ENCODE measurements at places on chromosomes 16 and 17.

GRCh38 chr16:30075503-30076275, at the start of gene PPP4C:
Gene PPP4C (plus strand): TSS chr16:30075994. CDS start chr16:30076378, 384 bp downstream.
- DNase-seq, result peak; percentile 74

GRCh38 chr17:27657620-27658019, 26.6 kb downstream of the LGALS9 start:
- no peak for DNase-seq

- DNase-seq, result no peak
These were observed 105.7 kb upstream of the CREBBP start for GRCh38 chr16:3986235-3986544.

DNA sequence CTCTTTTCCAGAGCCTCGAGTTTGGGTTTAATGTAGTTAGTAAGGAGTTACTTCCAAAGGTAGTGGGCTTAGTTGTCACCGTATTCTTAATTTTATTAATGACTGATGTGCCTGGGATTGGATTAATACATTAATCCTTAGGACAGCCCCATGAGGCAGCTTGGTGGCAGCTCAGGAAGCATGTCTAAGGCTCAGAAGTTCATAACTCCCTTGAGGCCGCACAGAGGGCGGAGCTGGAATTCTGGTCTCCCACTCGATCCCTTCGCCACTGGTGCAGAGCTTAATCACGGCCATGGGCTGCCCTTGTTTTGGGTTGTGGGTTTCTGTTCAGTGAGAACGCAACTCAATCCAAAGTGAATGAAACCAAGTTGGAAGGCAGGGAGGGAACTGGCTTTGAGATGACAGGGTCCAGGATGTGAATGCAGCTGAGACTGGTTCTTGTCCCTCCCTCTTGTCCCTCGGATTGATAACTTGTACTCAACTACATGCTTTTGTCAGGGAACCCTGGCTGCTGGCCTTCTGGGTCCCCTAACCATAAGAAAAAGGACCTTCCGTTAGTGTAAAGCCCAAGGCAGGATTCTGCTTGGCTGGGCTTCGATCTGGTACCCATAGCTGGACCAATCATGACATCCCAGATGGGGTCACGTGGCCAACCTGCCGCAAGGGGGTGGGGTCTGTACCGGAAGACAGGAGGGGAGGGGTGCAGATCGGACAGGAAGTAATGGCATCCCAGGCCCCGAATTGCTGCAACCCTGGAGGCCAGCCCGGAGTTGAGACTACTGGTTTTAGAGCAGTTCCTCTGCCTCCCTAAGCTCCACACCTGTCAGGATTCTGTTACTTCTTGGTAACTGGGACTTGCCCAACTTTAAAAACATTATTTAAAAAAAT, 45.4 kb downstream of the SNX20 start:
- no peak for DNase-seq

GRCh38 chr16:83541231-83541630, 266.5 kb upstream of the HSBP1 start:
- no peak for DNase-seq

- no peak for DNase-seq
These were observed 570.5 kb downstream of the WWOX start for GRCh38 chr16:78669994-78670393.

GRCh38 chr17:8469964-8470363, 34.3 kb downstream of the NDEL1 start:
- DNase-seq, result no peak

- no peak for DNase-seq
These were observed 29.5 kb downstream of the SMYD4 start for GRCh38 chr17:1800240-1800639.

- no peak for DNase-seq
These were observed 412.1 kb downstream of the RBFOX1 start for GRCh38 chr16:7744546-7745264.

GRCh38 chr17:76075364-76076145, 974 bp downstream of the GALR2 start:
- no peak for DNase-seq

DNA sequence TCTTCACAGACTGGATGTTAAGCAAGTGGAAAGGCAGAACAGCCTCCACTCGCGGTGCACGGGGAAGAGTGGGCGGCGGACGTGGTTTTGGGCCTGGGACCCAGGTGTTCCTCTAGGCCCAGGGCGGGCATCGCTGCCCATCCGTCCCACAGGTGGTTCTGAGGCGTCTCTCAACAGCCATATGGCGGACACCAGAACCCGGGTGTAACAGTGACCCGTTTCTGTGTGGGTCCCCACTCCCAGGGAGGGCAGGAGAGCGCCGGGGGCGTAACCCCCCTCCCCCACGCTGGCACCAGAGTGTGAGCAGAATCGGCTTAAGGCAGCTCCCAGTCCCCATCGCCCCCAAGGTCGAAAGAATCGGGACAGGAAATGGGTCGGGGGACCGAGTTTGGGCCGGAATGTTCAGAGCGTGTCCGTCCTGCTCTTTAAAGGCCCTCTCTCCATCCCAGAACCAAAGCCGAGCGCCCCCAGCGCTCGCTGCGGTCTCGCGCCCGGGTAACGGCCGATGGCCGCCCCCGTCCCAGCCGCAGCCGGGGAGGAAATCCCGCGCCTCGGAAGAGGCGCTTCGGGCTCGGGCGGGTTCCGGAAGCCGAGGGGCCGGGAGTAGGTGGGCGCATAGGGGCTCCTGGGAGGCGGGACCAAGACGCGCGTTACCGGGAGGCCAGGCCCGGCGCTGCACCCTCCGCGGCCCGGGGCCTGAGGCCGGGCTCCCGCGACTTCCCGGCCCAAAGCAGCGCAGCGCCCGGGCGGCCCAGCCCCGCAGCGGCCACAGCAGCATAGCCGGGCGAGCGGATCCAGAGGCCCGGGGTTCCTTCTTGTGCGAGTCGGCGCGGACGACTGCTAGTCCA, at the start of gene TK2:
TK2 (minus strand) TSS at position 839 of the 848 bp plus-strand sequence; CDS start at position 778, 61 bp downstream.
- peak; percentile 56 for DNase-seq

DNA sequence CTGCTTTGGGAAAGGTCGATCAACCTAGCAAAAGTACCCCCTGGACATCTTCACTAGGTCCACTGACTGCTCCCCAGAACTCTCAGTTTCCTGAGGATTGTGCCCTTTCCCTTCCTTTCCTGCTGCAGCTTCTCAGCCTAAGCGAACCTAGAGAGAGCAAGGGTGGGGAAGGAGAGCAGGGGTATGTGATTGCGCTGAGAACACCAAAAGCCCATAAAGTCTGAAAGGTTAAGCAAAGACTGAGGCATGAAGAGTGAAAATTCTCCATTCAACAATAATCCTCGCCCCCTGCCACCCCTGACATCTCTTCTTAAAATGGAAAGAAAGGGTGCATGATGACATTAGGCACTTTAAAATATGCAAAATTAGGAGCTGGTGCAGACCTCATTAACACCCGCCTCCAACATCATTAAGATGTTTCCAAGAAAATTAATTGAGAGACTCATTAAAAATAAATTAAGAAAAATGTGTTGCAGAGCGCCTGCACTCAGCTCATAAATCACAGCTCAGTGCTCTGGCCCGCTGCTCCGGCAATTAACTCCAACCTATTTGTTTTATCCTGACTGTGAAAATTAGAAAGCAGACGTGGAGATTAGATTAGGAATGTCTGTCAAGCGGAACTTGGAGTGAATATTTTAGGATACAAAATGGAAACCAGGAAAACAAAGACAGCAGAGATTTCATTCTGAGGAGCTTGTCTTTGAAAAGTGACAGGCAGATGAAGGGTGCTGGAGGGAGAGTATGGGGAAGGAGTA, 49.1 kb upstream of the PMFBP1 start:
- no peak for DNase-seq

DNA sequence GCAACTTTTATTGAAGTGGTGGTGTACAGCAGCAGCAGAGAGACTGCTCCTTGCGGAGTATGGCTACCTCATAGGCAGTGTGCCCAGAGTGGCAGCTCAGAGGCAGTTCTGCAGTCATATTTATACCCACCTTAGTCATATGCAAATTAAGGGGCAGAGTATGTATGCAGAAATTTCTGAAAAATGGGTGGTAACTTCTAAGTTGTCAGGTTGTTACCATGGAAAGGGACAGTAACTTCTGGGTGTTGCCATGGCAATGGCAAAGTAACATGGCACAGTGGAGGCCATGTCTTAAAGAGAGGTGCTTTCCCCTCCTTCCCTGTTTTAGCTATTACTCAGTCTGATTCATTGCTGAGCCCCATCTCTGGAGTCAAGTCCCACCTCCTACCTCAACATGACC, 53.4 kb downstream of the MEOX1 start:
- DNase-seq, result no peak

DNA sequence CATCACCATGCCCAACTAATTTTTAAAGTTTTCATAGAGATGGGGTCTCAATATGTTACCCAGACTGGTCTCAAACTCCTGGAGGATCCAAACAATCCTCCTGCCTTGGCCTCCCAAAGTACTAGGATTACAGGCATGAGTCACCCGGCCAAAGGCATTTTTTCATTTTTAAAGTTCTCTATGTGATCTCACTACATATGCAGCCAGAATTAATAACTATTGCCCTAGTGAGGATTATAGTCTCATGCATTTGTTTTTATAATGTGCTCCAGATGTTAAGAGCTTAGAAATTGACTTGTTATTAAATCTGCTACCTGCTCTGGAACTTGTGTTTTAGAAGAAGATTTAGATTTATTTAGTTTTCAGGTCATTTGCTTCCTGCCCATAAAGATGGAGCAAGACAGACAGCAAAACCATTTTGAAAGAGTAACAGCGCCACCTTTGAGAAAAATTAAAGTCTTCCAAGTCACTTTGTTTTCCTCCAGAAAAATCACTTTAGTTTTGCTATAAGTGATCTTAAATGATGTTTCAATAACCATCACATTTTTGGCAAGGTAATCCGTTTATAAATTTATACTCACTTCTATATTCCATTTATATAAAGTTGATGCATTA, 79.5 kb downstream of the CA4 start:
- no peak for DNase-seq

Data from NCI-H2081 (cell line).